HFFc6 (cell line): ENCODE measurements at places on chromosomes 11 and 22.

DNA sequence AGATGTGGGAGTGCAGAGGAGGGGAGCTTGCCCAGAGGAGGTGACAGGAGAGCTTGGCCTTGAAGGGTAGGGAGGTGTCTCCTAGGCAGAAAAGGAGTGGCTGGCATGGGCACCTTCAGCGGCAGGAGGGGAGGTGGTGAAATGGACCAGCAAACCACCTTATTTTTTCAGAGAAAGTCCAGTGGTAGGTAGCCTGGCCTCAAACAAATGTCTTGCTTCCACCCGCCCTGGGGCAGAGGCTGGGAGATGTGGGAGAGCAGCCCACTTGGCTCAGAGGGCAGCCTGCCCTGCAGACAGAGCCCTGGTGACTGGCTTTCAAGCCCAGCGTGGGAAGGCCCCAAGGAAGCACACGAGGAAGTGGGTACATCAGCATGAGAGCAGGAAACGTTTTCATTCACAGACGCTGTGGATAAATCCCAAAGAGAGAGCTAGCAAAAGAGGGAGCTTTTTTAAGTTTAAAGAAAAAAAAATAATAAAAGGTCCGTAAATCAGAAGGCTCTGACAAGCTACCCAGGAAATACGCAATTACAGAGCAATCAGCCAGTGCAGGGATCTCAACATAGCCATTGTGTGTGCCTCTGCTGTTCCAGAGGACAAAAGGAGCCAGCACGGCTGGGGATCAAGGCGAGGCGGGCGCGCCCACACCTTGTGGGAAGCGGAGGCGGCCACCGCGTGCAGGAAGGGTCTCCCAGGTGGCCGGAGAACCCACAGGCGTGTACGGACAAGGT, 238.7 kb upstream of the PLET1 start:
- DNase-seq, result no peak

GRCh38 chr22:33476716-33477115, 418.5 kb upstream of the SYN3 start:
- no peak for DNase-seq

DNA sequence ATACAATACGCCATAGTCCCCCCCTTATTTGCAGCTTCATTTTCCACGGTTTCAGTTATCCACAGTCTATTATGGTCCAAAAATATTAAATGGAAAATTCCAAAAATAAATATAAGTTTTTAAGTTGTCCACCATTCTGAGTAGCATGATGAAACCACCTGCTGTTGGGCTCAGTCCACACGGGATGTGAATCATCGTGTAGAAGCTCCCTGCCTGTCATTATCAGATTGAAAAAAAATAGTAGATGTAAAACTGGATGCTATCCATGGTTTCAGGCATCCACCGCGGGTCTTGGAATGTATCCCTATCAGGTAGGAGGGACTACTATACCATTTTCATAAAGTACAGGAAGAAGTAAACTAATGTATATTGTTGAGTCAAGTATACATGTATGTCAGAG, 127.4 kb downstream of the TTC17 start:
- peak; percentile 4 for DNase-seq

DNA sequence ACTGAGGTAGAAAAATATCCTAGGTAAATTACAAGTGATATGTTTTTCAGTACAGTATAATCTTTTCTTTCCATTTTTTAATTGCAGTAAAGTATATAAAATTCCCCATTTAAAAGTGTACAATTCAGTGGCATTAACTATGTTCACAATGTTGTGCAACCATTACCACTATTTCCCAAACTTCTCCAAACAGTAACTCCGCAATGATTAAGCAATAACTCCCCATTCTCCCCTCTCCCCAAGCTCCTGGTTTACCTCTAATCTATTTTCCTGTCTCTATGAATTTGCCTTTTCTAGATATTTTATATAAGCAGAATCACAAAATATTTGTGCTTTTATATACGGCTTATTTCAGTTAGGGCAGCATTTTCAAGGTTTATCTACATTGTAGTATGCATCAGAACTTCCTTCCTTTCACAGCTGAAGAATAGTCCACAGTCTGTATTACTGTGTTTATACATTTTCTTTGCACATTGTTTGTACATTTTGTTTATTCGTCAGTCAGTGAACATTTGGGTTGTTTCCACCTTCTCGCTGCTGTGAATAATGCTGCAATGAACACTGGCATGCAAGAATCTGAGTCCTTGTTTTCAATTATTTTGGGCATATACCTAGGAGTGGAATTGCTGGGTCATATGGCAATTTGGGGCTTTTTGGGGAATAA, 110.7 kb downstream of the RPL27A start:
- no peak for DNase-seq

GRCh38 chr11:34825670-34826383, 90.4 kb downstream of the APIP start:
- no peak for DNase-seq

DNA sequence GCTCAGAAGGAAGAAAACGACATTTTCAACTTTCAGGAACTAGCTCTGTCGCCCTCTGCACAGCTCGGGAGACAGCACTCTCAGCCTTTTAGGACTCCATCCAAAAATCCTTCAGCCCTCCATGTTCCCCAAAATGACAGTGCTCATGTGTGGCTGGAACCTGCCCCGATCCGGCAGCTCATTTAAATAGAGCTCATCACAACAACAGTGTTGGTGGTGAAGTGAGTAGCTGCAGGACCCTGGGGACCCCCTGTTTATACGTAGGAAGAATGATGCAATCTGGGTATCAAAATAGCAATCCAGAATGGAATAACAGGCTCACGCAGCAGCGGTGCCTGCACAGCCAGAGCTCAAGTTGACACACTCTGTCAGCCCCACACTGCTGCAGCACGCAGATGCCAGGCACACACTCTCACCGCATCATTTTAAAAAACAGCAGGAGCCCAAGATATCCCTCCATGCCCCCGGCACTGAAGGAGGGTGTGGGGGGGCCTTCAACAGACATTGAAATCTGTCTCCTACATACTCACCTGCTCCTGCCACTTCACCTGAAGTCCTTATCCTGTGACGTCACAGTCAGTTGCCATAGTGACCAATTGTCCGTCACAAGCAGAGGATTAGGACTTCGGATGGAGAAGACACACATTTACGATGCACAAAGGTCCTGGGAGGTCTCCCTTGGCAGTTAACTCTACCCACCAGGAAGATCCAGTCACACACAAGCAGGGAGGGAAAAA, 24.0 kb downstream of the TRIM66 start:
- DNase-seq, result no peak

DNA sequence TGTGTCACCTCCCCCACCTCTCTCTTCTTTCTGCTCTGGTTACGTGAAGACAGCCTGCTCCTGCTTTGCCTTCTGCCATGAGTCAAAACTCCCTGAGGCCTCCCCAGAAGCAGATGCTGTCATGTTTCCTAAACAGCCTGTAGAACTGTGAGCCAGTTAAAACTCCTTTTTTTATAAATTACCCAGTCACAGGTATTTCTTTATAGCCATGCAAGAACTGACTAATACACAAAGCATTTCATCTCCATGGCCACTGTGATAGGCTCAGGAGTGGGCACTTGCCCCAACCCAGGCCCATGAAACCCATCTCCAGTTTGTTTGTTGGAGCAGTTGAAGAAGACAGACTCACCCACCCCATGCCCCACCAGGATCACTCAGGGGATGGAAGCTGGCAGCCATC, 253.3 kb upstream of the ISX start:
- no peak for DNase-seq
